Thoracic aorta (tissue), 2 donors: ENCODE measurements at places on chromosomes 6 and 20. TPM values are rescaled to one million over a fixed set of nuclear protein-coding genes. Genes with fewer than 3 reads are reported as not detected.

- DNase-seq, result no peak
These were observed 13.1 kb downstream of the LRRC73 start for GRCh38 chr6:43497129-43497396.

- DNase-seq, result no peak
These were observed 4.5 kb downstream of the LPA start for GRCh38 chr6:160659562-160659961.

The RFX6 gene
- not detected for total RNA-seq

GRCh38 chr6:56689114-56689513 lies 46.4 kb upstream of the DST start:
- no peak for DNase-seq

DNA sequence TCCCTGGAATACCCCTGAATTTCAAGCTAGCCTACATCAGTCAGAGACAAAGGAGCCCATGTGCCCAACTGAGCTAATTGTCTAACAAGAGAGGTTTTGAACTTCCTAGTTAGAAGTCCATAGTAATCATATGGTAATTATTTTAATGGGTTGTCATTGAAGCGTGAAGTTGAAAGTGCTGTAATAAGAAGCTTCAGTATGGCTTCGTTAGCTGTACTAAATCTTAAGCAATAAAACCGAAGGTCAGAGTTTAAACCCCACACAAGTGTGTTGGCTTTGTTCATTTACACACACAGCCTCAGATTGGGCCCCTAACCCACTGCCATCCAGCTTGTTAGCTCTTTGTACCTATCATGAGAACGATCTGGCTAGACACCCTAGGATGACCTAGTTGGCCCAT lies 195.6 kb upstream of the RIN2 start:
- no peak for DNase-seq

- no peak for DNase-seq
These were observed 31.9 kb upstream of the NFATC2 start for GRCh38 chr20:51574248-51575033.

DNA sequence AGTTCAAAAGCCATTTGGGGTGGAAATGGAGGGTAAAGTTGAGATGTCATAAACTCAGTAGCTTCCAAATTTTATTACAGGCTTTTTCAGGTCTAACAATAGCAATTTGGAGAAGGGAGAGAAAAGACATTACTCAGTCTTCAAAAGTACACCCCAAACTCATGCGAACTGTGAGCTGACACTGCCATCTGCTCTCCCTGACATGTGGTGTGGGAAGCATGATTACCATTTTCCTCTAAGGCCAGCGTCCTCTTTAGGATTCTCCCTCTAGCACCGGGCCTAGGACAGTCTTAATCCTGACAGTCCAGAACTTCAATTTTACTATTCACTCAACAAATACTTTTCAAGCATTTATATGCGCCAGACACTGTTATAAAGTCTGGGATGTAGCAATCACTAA lies 536.0 kb upstream of the JARID2 start:
- no peak for DNase-seq

GRCh38 chr6:153957394-153957793 lies 81.6 kb upstream of the OPRM1 start:
- no peak for DNase-seq

The PTCHD4 gene
- 2.7 TPM for total RNA-seq

GRCh38 chr6:8269872-8270454 lies 165.4 kb downstream of the SLC35B3 start:
- no peak for DNase-seq

DNA sequence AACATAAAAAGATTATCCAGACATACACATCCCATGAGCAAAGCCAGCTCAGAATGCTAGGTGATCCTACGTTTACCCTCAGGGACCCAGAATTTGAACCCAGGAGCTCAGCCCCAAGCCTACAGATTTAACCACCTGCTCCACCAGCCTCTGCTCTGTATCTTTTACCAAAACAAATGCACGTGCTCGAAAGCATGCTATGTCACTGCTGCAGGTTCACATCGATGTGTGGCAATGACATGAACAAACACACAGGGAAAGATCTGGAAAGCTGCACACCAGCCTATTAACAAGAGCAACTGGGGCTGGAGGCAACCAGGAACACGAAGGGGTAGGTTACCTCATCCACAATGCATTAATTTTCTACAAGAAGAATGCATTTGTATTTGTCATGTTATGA lies 32.1 kb downstream of the PREX1 start:
- no peak for DNase-seq
